ENCODE measurements at places on chromosomes 2 and 18.

GRCh38 chr2:131673400-131674173 lies 145.9 kb downstream of the CCDC74A start:
- DNase-seq, result peak; percentile 79

DNA sequence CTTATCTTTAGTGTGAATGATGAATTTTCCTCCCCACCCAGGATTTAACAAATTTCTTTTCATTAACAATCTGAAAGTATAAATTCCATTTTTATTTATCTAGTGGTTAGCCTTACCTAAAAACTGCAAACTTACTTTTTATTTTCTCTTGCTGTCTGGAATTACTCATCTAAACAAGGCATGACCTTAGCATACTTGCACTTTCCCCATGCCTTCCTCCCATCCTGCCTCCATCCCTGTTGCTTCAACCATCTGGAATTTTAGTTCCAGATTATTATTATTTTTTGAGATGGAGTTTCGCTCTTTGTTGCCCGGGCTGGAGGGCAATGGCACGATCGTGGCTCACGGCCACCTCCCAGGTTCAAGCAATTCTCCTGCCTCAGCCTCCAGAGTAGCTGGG lies 35.6 kb downstream of the GDF7 start:
- DNase-seq, result no peak

- DNase-seq, result no peak
These were observed 102.2 kb downstream of the ALPK2 start for GRCh38 chr18:58526425-58527284.

GRCh38 chr2:112881217-112881985 lies 29.6 kb upstream of the IL37 start:
- DNase-seq, result peak; percentile 43

DNA sequence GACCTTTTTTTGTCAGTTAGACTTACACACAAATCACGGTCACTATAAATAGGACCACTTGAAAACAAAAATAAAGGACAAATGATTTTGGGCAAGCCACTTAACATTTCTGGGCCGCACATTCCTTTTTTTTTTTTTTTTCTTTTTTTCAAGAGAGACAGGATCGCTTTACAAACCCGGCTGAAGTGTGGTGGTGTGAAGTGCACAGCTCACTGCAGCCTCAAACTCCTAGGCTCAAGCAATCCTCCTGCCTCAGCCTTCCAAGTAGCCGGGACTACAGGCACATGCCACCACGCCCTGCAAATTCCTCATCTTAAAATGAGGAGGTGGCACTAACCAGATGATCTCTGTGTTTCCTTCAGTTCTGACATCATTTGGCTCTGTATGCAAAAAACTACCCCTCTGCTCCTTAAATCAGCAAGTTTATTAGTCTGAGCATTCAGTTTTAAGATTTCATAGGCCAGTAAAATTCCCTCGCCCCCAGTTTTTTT lies 28.3 kb upstream of the MRO start:
- no peak for DNase-seq

DNA sequence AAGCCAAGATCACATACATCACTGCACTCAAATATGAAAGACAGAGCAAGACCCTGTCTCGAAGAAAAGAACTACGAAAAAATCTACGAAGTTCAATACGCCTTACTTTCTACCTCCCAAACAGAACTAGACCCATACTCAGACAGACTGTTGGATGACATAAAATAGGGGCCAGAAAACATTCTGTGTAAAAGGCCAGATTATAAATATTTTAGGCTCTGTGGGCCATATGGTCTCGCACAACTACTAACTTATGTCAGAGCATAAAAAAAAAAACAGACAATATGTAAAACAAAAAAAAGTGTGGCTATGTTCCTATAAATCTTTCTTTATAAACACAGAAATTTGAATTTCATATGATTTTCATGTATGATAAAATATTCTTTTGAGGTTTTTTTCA lies 40.8 kb downstream of the NBAS start:
- DNase-seq, result no peak

GRCh38 chr2:237413777-237414661 lies at the start of gene COL6A3:
TSS of gene COL6A3 (minus strand) at chr2:237414164. CDS start at chr2:237396817, 17,347 bp downstream.
- no peak for DNase-seq

- no peak for DNase-seq
These were observed 190.3 kb downstream of the NEDD4L start for GRCh38 chr18:58234359-58234741.

DNA sequence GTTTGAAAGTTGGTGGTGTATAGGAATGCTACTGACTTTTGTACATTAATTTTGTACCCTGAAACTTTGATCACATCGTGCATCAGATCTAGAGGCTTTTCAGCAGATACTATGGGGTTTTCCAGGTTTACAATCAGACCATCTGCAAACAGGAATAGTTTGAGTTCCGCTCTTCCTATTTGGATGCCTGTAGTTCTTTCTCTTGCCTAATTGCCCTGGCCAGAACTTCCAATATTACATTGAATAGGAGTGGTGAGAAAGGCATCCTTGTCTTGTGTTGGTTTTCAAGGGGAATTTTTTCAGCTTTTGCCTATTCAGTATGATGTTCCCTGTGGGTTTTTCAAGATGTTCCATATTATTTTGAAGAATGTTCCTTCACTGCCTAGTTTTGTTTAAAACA lies 633.5 kb downstream of the KCNJ3 start:
- no peak for DNase-seq

DNA sequence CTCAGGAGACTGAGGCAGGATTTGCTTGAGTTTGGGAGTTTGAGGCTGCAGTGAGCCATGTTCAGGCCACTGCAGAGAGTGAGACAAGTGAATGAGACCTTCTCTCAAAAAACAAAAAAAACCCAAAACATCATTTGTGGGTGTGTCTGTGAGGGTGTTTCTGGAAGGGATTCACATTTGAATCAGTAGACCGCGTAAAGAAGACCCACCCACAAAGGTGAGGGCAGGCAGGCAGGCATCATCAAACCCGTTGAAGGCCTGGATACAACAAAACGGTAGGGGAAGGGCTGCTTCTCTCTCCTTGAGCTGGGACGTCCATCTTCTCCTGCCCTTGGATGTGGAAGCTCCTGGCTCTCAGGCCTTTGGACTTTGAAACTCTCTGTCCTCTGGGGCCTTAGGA lies 25.4 kb downstream of the CDKL4 start:
- no peak for DNase-seq

DNA sequence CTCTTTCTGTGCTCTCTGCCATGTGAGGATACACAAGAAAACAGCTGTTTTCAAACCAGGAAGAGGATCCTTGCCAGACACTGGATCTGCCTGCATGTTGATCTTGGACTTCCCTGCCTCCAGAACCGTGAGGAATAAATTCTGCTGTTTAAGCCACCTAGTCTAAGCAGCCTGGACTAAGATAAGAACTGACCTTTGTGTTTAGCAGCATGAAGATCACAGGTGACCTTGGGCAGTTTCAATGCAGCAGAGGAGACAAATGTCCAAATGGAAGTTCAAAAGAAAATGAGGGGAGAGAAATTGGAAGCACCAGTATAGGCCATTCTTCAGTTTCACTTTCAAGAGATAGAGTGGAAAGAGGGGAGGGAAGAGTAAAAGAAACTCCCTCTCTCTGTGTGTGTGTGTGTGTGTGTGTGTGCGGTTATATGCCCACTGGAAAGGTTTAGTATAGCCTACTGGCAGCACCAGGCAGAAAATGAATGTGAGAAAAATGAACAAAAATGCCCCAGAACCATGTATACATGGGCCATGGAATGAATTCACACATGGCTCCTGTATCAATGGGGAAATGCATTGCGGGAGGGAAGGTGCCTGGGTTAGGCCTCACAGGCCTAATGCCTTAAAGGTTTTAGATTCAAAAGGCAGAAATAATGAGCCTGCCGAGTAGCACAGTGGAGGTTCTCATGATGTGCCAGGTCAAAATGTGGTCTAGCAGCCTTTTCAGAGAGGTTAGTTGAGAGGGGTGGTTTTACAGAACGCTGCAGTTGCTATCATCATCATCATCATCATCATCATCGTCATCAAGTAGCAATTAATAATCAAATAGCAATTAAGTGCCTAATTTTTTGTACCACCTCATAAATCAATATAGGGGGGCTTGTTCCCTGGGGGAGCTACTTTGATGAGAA lies 1.1 kb upstream of the CERS6 start:
- DNase-seq, result no peak

DNA sequence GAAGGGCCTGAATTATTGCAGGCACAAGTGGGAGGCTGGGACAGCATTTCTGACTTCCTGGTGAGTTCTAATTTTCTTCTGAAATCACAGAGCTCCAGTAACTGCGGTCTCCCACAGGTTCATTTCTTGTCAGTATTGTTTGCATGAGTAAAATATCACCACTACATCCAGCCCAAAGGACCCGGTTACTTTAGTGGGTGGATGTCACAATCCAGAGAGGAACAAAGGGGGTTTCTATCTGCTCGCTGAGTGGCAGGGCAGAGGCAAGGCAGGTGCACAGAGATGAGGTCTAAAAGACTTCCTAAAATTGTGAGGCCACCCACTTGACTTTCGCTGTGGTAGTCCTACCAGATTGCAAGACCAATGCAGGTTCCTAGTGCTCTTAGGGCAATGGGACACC lies 800.4 kb upstream of the ID2 start:
- DNase-seq, result no peak

- no peak for DNase-seq
These were observed 105.6 kb upstream of the CTDP1 start for GRCh38 chr18:79573921-79574491.

DNA sequence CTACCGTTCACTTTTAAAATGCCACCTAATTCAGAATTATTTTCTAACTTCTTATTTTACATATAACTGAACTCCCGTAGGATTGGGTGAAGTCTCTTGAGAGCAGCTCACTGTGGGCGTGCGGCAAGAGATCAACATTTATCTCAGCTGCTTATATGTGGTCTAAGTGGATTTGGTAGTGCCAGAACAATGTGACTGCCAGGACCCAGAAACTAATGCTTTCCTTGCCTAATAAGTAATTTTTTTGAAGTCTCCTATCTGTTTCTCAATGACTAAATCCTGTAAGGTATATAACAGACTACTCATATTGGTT lies 11.2 kb upstream of the NFE2L2 start:
- DNase-seq, result no peak

DNA sequence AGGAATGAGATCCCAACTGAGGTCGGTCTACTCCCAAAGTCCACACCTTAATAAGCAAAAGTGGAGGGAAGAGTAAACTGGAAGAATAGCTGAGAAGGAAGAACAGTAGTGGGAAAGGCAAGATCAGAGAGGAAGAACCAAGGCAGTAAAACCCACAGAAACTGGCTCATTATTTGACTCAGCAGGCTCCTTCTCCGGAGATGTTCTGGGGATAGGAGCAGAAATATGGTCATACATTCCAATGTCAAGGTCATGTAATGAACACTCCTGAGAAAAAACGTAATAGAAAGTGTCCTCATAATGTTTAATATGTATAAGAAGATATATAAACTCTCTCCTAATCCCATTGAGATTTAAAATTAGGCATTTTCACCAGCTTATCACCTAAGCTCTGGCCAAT lies 39.5 kb downstream of the STK39 start:
- DNase-seq, result no peak

GRCh38 chr2:60058781-60059180 lies 494.7 kb downstream of the BCL11A start:
- no peak for DNase-seq

GRCh38 chr2:143458258-143459190 lies 329.3 kb downstream of the ARHGAP15 start:
- no peak for DNase-seq

DNA sequence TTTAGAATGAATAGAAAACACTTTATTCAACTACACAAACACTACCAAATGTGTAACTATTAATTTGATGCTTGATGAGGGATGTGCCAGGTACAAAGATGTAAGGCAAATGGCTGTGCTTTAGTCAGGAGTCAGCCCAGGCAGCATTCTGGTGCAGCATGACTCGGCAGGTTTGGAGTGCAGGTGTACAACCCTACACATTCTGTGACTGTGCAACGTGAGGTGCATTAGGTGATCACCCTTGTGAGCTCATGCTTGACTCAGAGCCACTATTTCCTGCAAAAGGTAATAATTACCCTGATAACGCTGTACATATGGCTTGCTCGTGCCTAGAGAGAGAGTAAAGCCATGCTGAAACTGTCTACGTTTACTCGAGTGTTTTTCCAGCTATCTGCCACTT lies 288.7 kb upstream of the DSEL start:
- DNase-seq, result no peak

GRCh38 chr2:222753251-222753824 lies 81.9 kb downstream of the MOGAT1 start:
- no peak for DNase-seq

DNA sequence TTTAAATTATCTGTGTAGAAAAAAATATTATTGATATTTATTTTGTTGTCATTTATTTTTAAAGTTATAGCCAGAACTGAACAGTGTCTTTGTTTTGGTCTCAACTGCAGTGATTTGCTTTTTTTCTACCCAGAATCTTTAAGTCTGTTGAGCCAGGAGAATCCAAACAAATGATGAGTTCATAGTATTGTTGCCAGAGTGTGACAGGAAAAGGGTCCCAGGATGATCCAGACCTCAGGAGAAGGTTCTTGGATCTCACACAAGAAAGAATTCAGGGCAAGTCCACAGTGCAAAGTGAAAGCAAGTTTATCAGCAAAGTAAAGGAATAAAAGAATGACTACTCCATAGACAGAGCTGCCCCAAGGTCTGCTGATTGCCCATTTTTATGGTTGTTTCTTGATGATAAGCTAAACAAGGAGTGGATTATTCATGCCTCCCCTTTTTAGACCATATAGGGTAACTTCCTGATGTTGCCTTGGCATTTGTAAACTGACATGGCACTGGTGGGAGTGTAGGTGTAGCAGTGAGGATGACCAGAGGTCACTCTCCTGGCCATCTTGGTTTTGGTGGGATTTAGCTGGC lies 127.1 kb downstream of the AGPS start:
- no peak for DNase-seq

DNA sequence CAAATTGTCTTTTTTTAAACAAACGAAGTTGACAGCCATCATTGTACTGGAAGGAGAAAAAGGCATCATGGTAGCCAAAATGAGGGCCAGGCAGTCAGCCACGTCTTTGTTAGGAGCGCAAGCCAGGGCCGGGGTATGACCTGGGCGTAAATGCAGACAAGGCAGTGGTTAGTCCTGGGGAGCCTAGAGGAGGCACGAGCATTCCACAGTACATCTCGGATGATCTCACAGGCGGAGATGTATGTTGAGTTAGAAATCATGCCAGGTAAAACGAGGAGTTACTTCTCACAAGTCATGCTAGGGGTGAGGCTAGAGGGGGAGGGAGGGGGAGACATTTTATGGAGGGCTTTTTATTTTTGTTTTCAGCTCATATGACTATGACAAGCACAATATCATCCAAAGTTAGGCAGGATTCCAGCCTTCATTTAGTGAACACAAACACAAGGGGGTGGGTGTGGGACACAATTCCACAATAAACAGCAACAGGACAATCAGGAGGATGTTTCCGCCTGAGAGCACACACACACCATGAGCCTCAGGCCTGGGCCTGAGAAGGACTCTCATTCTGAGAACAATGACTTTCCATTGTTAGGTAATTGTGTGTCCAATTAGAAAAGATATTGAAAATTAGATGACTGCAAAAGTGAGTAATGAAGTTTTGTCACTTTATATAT lies 64.4 kb upstream of the PGAP1 start:
- DNase-seq, result no peak

GRCh38 chr2:118764855-118765254 lies 82.6 kb downstream of the EN1 start:
- DNase-seq, result no peak
